Jurkat, Clone E6-1 (cell line): ENCODE measurements at places on chromosomes 13 and 19.

GRCh38 chr19:869245-870177 lies 10.0 kb downstream of the CFD start:
- no peak for DNase-seq

DNA sequence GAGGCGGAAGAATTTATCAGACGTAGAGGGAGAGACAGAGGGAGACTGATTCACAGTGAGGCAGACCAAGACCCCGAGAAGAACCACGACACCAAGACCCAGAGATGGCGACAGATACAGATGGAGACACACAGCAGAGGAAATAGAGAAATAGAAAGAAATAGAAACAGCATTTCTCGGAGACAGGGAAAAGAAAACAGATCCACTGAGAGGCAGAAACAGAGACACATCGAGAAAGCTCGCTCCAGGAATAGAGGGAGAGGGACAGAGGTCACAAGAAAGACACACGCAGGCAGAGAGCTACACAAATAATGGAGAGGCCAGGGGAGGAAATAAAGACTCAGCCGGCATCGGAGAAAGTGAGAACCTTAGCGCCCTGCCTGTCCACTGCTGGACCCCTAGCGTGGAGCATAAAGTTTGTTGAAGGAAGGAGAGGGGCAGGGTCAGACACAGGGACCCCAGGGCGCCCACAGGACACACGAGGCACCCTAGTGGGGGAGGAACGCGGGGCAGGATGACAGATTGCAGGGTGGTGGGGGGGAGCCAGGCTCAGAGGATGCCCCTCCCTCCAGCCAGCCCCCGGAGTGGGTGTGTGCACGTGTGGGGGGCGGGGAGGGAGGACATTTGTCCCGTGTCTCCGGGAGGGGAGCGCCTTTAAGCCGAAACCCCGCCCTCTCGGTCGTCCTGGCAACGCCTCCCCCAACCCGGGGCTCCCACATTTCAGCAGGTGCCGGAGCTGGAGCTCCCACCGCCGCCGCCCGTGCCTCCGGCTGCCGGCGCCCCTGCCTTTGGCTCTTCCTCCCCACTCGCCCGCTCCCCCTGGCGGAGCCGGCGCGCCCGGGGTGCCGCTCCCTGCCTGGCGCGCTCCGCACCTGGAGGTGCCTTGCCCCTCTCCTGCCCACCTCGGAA lies at the start of gene PRKCG:
PRKCG (plus strand) TSS at position 716 of the 909 bp plus-strand sequence. CDS start 298 bp downstream, outside the sequence.
- peak; percentile 81 for DNase-seq

- DNase-seq = no peak
Observed at GRCh38 chr19:19750842-19751790, 18.2 kb upstream of the ZNF14 start.

DNA sequence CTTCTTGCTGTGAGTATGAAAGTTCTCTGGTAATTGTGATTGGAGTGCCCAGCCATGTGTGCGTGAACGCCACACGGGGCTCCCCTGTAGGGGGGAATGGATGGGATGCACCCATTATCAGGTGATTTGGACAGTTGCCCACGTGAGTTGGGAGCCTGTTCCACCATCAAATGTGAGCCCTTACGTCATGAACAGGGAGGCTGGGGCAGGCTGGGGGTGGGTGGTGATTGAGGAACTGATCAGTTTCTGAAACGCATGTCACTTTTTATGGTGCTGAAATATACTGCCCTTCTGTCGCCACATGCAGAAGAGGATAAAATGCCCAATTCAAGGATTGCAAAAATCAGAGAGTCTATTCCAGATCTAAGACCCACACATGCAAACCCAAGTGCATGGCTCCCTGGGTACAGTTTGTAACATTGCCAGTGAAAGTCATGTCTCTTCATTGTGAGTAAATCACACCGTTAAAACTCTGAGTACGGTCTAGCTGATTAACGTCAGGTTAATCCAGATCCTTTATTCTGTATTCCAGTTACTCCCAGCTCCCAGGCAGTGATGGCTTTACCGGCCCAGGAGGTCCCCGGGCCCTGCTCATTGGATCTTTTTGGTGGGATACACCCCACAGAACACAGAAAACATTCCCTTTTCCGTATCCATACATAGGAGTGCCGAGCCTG lies 90.2 kb downstream of the RAB20 start:
- no peak for DNase-seq

GRCh38 chr13:93982179-93982918 lies 497.1 kb downstream of the DCT start:
- DNase-seq = no peak

- no peak for DNase-seq
Observed at GRCh38 chr19:43634506-43634871, 5.2 kb downstream of the CADM4 start.

- no peak for DNase-seq
Observed at GRCh38 chr13:75180805-75181455, 301.0 kb downstream of the TBC1D4 start.

DNA sequence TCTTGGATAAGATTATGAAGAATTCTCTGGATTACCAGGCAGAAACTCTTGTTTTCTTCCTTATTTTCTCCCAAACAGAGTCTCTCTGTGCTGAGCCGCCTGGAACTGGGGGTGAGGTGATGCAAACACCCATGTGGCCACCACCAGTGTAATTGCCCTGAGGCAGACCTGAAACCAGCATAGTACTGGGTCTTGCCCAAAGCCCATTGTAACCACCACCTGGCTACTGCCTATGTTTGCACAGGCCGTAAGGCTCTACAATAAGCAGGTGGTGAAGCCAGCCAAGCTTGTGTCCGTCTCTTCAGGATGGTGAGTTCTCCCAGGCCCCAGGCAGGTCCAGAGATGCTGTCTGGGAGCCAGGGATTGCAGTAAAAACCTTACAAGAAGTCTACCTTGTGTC lies 18.9 kb upstream of the KBTBD7 start:
- no peak for DNase-seq

GRCh38 chr19:4707322-4707721 lies 16.3 kb downstream of the DPP9 start:
- DNase-seq = no peak

- DNase-seq = no peak
Observed at GRCh38 chr19:35460608-35461007, 12.6 kb downstream of the FFAR2 start.

DNA sequence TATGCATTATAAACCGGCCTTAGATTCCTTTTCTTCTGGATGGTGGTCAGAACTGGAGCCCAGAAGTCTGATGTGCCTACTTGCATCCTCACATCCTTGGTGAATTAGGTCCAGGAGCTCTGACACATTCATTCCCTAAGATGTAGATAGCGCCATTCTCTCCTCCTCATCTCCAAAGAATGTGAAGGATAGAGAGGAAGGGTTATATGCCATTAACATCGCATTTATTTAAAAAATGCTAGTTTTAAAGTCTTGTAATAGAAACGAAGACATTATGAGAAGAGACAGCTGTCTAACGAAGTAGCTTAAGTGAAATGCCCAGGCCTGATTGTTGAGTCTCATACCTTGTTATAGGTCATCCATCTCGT lies 9.7 kb downstream of the MBNL2 start:
- no peak for DNase-seq

DNA sequence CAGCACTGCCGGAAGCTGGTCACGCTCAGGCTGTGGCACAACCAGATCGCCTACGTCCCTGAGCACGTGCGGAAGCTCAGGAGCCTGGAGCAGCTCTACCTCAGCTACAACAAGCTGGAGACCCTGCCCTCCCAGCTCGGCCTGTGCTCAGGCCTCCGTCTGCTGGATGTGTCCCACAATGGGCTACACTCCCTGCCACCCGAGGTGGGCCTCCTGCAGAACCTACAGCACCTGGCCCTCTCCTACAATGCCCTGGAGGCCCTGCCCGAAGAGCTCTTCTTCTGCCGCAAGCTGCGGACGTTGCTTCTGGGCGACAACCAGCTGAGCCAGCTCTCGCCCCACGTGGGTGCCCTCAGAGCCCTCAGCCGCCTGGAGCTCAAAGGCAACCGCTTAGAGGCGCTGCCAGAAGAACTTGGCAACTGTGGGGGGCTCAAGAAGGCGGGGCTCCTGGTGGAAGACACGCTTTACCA lies 3.2 kb upstream of the MAP2K7 start:
- DNase-seq = no peak

DNA sequence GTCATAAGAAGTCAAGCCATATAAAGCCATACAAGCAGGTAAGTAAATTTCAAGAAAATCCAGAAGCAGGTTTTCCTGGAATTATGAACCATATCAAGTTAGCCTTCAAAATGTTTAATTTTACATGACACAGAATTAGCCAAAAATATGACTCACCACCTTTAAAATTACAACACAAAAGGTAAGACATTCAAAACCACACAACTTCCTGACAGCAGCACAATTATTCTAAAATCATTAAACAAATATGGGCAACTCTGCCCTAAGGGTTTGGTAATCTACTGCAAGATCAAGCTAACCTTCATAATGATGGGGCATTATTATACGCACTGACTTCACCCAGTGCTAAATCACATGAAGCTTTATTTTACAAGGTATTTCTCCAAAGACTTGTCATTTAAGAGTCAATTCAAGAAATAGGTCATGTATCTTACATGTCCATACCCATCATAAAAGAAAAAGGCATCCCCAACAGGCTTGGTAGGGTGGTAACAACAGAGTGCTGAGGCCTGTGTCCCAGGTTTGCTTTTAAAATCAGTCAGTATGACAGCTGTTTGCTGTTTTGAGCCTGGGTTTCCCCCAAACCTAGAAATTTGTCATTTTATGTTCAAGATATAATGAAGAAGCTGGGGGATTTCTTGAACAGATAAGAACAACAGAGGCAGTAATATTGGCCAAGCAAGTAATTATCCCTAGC lies 15.2 kb downstream of the RCBTB1 start:
- DNase-seq = no peak

GRCh38 chr19:10566658-10567410 lies 1.0 kb upstream of the KRI1 start:
- DNase-seq = no peak

- no peak for DNase-seq
Observed at GRCh38 chr13:35979361-35979951, 151.7 kb downstream of the DCLK1 start.

DNA sequence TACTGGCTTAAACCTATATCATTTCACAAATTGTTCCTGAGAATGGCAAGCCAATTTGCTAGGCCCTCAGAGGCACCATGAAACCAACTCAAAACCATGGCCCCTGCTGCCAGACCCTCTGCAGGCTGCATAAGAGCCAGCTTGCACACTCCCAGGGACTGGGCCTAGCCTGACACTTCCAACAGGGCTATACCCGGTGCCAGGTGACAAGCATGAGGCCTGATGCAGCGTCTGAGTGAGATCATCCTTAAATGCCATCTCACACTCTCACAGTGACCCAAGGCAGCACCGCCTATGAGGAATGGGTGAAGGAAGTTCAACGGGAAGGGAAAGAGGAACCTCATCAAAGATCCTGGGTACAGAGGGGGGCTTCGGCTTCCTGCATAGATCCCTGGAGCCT lies 65.6 kb downstream of the C13orf42 start:
- DNase-seq = no peak

DNA sequence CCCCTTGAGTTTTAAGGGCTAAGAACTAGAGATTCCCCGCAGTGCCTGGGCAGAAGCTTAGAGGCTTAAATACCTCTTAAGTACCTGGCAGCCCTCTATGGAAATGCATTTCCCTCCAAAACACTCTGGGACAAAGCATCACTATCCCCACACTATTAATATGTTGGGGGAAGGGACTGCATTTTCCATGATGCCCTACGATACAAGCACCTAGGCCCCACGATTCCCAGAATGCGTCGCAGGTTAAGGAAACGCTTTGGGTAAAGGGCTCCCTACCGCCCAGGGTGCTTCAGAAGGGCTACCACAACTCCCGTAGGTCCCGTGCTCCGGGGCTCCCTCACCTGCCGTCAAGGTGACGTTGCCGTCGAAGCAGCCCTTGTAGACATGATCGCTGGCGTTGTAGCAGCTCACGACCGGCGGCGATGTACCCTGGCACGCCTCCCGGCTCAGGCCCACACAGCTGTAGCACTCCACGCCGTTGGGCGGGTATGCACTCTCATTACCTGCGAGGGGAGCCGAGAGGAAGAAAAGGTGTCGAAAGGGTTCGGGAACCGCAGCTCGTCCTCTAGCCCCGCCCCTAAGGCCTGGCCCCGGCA lies 2.5 kb downstream of the LYPD3 start:
- no peak for DNase-seq

GRCh38 chr19:38879400-38879751 lies 1.3 kb upstream of the RINL start:
- DNase-seq = no peak

- DNase-seq = no peak
Observed at GRCh38 chr19:49342291-49342721, 7.1 kb downstream of the CD37 start.

DNA sequence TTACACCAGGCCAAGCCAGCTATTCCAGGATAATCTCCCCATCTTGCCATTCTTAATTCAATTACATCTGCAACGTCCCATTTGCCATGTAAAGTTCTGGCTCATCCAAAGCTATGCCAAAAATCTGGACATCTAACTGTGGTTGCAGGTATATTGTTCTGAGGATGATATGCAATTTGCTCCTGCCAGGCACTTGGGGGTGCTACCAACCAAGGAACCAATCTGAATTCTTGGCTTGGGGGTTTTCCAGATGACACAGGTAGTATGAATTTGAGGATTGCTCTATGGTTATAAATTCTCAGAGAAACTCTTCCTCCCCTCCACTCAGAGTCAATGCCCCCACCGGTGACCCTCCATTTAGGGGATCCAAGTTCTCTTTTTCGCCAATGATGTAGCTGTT lies 33.0 kb downstream of the CRYL1 start:
- DNase-seq = no peak
